ENCODE measurements at places on chromosomes 13 and 19.

DNA sequence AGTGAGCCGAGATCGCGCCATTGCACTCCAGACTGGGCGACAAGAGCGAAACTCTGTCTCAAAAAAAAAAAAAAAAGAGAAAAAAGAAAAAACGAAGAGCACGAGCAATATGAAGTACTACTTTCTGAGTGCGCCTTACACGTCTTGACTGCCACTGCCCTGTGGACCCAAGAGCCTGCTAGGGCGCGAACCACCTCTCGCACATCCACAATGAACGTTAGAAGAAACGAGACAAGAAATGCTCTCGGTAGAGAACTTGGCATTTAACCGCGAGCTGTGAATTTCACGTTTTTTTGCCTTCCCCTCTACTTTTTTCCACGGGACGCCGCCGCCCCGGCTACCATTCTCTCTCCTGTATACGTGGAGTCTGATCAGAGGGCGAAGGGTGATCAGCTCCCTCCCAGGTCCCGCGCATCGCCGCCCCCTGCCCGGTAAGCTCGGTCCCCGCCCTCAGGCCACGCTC lies 454 bp downstream of the TIMM44 start:
- DNase-seq, result no peak

- no peak for DNase-seq
These were observed 136.3 kb upstream of the VSTM2B start for GRCh38 chr19:29389495-29389894.

GRCh38 chr13:29745704-29746103 lies 104.7 kb downstream of the UBL3 start:
- no peak for DNase-seq

DNA sequence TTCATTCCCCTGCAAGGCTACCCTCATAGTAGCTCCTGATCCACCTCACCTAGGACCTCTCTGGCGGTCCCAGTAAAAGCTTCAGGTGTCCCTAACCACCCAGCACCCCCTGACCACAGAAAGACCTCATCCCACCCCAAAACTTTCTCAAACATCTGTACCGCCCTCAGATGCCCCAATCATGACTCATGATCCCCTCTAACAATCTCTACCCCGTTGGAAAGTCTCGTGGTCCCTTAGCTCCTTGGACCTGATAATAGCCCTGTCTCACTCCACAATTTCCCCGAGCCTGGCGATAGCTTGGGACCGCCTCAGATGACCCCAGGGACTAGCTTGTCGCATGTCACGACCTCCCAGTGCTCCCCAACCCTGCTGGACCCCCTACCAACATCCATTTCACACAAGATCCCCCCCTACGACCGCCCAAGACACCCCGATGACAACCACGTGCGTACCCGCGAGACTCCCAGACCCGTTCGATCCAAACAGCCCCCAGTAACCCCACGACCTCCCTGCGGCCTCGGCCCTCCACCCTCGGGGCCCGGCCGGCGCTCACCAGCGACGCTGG lies 450 bp downstream of the NDUFA11 start:
- no peak for DNase-seq

- no peak for DNase-seq
These were observed 6.2 kb downstream of the SULT2B1 start for GRCh38 chr19:48558018-48558684.

DNA sequence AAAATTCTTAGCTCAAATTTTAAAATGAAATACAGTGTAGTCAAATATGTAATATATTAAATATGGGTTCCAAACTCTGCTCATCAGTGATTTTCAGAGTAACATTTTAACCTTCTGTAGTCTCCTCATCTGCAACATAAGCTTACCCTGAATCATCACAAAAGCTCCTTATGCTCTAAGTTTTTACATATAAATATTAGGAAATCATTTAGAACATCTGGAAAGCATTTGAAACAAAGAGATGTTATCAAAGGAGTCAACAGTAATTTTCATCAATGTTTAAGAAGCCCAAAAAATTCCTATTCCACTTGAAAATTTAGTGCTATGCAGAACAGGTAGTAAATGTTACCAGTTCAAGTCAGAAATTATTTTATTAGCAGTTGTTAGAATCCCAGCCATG lies 224.7 kb downstream of the DCT start:
- no peak for DNase-seq

- DNase-seq, result no peak
These were observed 8.2 kb upstream of the UBL3 start for GRCh38 chr13:29858667-29859066.

DNA sequence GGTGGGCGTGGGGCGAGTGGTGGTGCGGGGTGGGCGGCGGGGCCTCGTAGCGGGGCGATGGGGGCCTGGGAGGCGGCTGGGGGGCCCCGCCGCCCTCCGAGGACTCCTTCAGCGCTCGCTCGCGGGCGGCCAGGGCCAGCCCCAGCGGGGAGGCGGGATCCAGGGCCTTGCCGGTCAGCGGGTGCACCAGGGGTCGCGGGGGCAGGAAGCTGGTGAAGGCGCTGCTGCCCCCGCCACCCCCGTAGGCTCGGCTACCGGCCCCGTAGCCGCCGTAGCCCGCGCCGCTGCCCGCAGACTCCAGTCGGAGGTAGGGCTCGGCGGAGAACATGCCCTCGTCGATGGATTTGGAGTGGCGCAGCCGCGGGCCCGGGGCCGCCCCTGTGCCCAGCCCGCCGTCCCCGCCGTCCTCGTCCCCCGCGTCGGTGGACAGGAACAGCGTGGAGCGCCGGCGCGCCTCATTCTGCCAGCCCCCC lies 18.6 kb downstream of the C19orf81 start:
- DNase-seq, result no peak

DNA sequence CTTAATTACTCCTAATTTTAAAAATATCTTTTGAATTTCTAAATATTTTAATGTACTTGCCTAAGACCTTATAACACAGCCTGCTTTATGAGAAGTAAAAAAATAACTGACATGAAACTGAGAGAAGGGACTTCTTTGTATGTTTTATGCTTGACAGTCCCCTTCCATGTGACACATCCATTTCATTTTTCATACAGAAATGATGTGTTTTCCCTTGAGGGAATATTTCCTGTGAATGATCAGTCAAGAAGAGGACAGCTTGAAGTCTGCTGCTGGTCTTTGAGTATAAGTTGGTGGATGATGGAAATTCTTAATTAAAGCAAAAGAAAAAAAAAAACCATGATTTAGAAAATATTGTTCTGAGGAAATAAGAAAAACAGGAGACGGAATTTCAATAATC lies 230.4 kb upstream of the KLHL1 start:
- DNase-seq, result no peak

DNA sequence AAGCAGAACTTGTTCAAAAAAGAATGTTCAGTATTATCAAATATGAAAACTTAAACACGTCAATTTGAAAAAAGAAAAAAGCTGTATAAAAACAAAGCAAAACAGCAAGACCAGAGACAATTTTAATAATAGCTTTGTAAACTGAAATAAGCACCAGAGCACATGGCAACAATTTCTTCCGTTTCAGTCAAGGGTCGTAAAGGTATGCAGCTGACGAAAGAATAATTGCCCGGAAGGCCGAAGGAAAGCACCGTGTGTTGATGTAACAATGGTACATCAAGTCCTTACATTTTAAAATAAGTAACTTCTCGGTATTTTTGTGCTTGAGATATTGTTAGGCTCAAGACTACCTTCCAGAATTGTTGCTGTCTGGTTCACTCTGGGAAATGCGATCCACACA lies 1.7 kb downstream of the PROSER1 start:
- DNase-seq, result no peak

GRCh38 chr19:8335343-8336071 lies 7.6 kb downstream of the KANK3 start:
- DNase-seq, result no peak

- DNase-seq, result no peak
These were observed 11.3 kb downstream of the PLEKHJ1 start for GRCh38 chr19:2224754-2225349.

DNA sequence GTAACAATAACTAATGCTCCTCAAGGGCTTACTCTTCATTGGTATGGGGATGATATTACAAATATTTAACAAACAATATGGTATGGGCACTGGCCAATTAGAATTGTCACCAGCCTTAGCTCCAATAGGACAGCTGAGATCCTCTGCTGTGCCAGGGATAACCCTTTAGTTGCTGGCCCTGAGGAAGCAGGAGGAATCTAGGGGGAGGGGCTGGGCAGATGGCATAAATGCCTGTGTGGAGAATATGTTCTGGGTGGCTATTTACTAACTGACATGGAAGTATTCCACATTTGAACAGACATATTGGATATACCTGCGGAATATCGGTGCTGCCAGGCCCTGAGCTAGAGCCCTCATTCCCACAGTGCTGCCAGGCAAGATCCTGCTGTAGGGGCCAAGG lies 16.6 kb upstream of the LRCH1 start:
- no peak for DNase-seq

GRCh38 chr13:80955501-80955900 lies 614.6 kb upstream of the SPRY2 start:
- no peak for DNase-seq

GRCh38 chr13:46716821-46717220 lies 80.1 kb downstream of the ESD start:
- no peak for DNase-seq

- DNase-seq, result peak; percentile 67
These were observed 33.3 kb upstream of the GAS6 start for GRCh38 chr13:113897161-113897560.

- DNase-seq, result no peak
These were observed 1.0 kb downstream of the GPC5 start for GRCh38 chr13:91399189-91400062.

- DNase-seq, result no peak
These were observed 927 bp downstream of the CHAMP1 start for GRCh38 chr13:114315074-114315785.

GRCh38 chr19:16754207-16754806 lies 34.7 kb downstream of the NWD1 start:
- DNase-seq, result no peak

Data from GOT3 (cell line).